Stimulated activated CD4-positive, alpha-beta T cell treated with anti-CD3 and anti-CD28 coated beads, TNF-alpha, amount 100 ng/mL, for 24 hours (primary cell): ENCODE measurements at places on chromosomes 5 and 9.

GRCh38 chr9:38319496-38320173, 72.9 kb upstream of the ALDH1B1 start:
- no peak for DNase-seq

DNA sequence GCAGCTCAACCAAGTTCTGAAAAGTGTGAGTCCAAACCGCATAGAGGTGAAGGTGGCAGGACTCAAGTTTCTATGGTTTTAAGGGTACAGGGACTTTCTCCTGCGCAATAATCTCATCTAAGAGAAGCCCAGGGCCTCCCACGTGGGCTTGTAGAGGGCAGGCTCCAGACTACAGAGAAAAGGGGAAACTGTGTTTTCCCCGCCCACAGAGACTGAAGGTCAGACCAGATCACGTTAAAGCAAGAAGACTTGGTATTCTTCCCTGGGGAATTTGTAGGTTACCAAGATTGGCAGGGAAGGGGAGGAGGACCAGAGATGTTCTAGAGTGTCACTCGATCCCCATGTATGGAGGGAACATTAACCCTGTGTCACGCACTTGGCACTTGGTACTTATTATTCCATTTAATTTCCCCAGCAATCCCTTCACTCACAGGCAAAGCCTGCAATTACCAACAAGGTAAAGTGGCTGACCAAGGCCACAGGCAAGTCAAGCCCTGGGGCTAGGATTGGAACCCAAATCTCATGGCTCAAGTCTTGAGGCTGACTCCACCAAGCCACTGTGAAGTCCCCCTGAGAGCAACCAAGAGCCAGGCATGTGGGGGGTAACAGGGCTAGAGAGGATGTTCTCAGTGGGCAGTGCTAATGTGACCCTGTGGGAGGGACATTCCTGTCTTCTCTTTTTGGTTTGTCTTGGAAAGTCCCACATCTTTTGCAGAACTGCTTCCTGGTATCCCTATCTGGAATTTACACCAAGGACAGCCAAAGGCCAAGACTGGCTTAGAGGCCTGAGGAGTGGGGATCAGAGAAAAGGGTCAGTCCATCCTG, 18.3 kb upstream of the NEK6 start:
- no peak for DNase-seq

DNA sequence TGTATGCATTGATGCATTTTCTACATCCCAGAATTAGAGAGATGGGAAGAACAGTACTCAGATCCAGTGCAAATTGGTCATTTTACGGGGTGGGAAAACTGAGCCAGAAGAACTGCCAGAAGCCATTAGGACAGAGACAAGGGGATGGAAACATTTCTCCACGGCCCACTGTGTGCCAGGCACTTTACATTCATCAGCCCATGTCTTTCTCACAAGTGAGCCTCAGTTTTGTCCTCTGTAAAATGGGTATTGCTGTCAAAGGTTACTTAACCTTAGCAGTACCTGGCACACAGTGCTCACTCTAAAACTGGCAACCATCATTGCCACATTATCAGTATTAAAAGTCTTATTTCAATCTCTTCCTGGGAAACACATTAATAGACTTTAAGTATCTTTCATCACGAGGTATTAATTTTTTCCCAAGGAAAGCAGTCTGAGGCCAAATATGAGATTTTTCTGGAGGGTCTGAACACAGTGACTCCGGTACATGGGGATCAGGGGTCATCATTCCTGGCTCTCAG, 5.2 kb downstream of the DUSP1 start:
- DNase-seq, result no peak

- DNase-seq, result no peak
Measured at GRCh38 chr5:52024359-52024758, 641.1 kb downstream of the ISL1 start.

DNA sequence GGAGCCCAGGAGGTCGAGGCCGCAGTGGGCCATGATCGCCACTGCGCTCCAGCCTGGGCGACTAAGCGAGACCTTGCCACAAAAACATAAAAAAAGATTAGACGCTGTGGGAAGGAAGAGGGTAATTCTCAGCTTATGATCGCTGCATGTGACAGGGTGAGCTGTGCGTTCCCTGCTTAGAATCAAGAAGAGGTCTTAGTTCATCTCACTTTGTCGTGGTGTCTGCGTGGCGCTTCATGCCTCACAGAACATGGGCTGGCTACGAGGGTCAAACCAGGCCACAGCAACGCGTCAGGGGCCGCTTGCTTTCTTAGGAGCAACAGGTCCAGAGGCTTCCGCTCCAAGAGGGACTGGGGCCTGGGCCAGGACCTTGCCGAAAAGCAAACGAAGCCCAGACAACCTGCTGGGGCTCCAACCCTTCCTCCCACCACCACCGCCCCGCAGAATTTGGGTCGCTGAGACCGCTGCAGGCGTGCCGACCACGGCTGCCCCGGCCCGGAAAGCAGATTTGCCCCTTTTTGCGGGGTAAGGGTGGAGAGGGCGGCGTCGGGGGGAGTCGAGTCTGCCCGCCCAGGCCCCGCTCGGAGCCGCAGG, 10.0 kb upstream of the GRIN1 start:
- DNase-seq, result no peak
